ENCODE measurements at places on chromosomes 2 and 18.
A peak's percentile ranks its signal among the peaks of the same experiment; 100 is the strongest.

GRCh38 chr2:108916122-108916795, 72.8 kb downstream of the EDAR start:
- no peak for DNase-seq

DNA sequence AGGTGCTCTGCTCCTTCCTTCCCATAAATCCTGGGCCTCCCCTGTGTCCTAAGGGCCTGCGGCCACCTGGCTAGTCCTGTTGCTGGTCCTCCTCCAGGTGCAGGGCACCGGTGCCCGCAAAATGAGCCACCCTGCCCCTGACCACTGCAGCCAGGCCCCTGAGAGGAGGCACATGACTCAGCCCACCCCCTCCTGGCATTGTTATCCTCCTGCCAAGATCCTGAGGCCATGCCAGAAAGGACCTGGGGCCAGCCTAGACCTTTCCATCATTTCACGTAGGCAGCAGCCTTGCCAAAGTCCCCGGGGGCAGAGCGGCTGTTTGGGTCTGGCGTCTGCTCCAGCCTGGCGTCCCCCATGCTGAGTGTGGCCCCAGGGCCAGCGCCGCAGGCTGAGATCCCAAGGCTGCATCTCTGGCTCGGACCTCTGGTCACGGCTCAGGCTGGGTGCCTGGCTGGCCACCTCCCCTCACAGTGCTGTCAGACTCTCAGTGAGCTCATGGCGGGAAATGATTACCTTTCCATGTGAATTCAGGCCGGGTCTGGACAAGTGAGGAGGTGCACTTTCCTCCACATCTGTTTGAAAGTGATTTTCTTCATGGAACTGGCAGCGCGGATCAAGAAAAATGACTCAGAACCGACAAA, 81.0 kb downstream of the NDUFA10 start:
- DNase-seq, result no peak

- peak; percentile 9 for DNase-seq
These were observed 819 bp downstream of the TGIF1 start for GRCh38 chr18:3450799-3451182.

GRCh38 chr2:158214431-158214830, 112.8 kb downstream of the UPP2 start:
- no peak for DNase-seq

DNA sequence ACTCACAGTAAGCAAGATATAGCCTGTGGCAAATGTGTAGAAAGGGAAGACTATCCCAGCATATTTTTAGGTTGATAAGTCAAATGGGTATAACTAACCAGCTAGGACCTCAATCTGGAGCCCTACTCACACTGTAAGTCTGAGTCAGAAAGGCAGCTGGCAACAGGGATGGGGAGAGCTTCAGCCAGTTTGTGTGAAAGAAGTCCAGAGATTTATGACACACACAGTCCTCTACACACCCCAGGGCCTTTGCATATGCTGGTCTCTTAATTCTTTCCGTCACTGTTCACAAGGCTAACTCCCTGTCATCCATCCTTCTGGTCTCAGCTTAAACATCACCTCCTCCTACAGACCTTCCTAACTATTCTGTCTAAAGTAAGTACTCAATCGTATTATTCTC, 5.9 kb upstream of the TCF4 start:
- no peak for DNase-seq

GRCh38 chr2:24247164-24247563, 72.3 kb downstream of the FAM228A start:
- DNase-seq, result no peak

DNA sequence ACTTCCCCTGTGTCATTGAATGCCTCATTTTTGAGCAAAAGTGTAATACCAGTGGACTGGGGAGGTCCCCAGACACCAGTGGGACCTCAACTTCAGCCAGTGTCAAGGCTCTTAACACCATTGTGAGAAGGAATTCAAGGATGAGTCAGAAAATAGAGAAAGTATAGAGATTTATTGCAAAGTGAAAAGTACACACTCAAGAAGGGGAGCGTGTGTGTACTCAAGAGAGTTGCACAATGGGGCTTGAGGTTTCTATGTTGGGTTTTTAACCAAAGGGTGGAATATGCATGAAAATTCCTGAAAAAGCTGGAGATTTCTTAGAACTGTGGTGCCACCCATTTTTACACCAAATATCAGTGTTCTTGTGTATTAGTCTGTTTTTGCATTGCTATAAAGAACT, 81.9 kb downstream of the ADCYAP1 start:
- DNase-seq, result no peak

- DNase-seq, result no peak
These were observed 77.1 kb downstream of the SFXN5 start for GRCh38 chr2:72994282-72994990.

DNA sequence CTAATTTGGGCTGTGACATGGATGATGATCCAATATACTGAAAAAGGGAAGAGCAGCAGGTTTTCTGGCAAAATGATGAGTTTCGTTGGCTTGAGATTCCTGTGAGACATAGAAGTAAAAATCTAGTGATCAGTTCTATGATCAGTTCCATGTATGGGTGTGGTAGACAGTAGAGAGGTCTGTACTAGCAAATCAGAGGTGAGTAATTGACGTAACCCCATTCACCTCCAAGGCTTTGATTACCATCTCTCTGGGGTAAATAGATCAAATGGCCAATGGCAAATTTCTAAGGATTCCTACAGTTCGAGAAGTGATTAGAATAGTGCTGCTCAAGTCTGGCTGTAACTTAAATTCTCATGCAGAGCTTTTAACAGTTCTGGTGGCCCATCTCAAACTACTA, 6.4 kb downstream of the ITGA4 start:
- DNase-seq, result no peak

- no peak for DNase-seq
These were observed 97.2 kb upstream of the DPP10 start for GRCh38 chr2:114345246-114345645.

Measured in CD8-positive, alpha-beta T cell (primary cell).